ENCODE measurements at places on chromosomes 5 and 9.

DNA sequence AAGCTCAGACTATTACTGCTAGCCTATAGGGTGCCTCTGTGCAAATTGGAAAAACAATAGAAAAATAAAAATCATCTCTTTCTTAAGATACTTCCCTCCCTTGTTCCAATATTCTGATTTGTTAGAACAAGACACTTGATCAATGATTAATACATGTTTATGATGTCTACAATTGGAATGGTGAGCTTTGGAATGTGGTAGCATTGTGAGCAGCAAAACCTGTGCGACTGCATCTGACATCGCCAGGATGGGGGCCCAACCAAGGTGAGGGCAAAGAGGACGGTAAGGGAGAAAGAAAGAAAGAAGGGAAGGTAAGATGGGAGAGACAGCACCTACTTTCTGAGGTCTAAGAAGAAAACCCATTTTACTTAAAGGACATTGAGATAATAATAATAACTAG lies 183.0 kb upstream of the TRIM32 start:
- no peak for DNase-seq

DNA sequence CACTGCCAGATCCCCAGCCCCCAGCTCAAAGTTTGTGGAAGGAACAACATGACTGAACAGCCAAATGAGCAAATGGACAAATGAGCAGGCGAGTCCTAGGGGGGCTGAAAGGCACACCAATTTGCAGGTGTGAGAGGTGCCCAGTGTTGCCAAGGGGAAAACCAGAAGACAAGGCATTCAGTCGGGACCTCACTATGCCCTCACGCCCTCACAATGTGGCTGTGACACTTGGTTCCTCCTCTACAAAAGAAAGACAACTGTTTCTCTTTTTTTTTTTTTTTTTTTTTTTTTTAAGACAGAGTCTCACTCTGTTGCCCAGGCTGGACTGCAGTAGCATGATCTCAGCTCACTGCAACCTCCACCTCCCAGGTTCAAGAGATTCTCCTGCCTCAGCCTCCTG lies 28.0 kb downstream of the TNIP1 start:
- DNase-seq, result no peak

DNA sequence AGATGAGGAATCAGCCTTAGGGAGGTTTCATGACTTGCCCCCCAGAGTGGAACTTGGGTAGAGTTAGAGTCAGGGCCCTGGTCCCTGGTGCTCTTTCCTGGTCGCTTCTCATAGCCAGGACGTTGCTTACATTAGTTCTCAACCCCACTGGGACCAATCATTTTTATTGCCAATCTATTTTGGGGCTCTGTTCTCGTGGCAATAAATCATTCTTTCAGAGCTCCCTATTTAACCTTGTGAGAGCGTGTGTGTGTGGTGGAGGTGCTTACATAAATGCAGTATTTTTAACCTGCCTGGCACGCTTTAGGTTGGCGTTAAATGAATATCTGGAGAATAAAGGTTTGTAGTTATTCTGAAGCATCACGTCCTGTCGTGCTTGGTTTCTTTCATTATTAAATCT lies 4.1 kb downstream of the TRIO start:
- no peak for DNase-seq

GRCh38 chr9:4317205-4317604 lies 17.3 kb upstream of the GLIS3 start:
- no peak for DNase-seq

GRCh38 chr9:82987370-82988189 lies 75.4 kb downstream of the RASEF start:
- peak; percentile 28 for DNase-seq

- DNase-seq, result peak; percentile 70
Measured at GRCh38 chr5:143481697-143482531, 78.4 kb upstream of the NR3C1 start.

DNA sequence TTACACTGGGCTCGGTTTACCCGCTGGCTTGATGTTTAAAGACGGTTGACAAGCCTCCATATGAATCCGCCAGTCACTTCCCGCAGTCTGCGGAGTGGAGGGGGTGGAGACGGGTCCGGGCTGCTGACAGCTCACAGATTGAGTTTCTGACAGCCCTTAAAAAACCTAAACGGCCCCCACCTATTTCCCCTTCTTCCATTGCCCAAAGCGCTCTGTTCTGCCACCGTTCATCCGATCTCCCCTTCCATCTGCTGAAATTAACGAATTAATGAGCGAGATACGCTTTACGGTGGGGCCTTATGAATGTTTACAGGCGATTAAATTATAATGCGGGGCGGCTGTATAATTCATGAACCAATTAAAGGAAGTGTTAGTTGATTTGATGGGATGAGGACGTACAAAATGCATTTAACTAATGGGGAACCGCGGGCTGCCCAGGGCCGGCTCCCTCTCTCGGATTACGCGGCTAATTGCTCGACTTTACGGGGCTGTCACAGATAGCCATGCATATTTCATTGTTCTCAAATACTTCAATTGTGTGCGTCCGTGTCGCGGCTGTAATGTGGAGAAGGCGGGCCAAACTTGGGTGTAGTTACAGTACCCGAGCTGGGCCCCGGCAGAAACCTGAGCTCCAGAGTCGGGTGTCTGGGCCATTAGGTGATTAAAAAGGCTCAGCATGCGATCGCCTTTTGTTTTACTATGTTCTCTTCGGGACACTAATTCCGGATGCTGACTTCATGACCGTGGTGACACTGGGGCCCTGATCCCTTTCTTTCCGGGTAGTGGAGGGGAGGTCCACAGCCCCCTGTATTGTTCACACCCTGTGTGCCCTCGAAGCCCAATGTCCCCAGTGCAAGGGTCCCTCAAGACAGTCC lies 74.9 kb downstream of the GTF3C4 start:
- DNase-seq, result peak; percentile 89

DNA sequence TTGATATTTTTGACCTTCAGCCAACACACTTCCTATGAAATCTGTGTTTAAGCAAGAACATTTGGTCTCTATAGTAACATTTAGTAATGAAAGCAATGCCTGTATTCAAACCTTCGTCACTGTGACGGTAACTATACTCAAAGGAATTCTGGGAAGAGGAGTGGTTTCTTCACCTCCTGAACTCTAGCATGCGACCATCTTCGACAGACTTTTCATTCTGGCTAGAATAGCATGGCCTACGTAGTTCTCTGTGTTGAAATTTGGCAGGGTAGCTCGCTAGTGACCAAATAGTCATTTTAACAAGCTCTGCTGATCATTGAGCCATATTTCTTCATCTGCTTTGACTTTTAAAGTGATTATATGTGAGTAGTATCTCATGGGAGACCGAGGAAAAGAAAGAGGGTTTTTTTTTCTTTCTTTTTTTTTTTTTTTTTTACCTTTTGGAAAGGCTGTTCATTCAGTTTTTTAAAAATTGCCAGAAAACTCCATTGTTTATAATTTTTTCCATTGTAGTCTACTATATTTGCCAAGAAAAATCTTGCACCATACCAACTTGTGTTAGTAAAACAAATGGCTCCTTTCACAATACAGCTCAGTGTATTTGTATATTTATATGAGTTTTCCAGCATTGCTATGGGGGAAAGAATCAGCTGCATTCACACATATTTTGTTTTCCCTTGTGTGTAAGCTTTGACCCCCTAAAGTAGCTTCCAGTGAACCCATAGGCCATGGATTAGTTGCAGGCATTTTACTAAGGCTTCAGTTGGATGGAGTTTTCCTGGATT lies 166.8 kb downstream of the NNT start:
- DNase-seq, result no peak

DNA sequence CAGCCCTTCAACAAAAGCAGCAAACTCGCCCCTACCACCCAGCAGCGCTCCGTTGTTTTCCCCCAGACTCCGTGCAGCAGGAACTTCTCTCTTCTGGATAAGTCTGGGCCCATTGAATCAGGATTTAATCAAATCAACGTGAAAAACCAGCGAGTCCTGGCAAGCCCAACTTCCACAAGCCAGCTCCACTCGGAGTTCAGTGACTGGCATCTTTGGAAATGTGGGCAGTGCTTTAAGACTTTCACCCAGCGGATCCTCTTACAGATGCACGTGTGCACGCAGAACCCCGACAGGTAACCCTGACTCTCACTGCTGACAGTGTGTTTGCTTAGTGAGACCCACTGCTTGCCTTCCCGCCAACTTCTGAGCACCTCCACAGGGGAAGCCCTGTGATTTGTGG lies 81.8 kb downstream of the PRDM6 start:
- no peak for DNase-seq

GRCh38 chr9:77099388-77099787 lies 77.9 kb upstream of the VPS13A start:
- peak; percentile 48 for DNase-seq

DNA sequence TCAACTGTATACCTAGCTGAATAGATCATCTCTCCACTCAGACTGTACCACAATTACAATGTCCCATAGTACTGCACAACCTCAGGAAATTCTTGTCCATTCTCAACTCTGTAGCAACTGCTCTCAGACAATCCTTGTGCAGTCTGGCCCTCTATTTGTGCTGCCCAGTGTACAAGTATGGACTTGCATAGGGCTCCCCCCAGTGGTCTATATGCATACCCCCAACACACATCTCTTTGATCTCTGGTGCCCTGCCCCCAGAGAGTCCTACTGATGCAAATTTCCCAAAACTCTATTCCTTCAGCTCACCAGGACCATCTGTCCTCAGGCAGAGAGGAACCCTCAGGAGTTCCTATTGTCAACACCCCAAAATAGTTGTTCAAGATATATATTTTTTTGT lies 205.3 kb downstream of the SLCO4C1 start:
- peak; percentile 83 for DNase-seq

DNA sequence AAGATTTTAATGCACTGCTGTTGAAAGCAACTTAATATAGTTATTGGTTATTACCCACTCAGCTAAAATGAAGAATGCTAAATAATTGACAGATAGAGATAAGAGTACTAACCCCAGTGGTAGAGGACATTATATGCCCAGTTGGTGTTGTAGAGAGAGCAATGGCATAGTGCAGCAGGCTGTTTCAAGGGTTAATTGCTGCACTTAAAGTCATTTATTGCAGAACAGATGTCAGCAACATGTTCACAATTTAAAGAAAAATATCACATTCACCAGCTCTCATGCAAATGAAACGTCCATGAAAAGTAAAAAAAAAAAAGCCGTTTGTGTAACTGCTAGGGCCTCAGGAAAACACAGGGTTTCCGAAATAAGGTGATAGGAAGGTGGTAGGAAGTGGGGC lies 254.6 kb downstream of the MTRR start:
- no peak for DNase-seq

DNA sequence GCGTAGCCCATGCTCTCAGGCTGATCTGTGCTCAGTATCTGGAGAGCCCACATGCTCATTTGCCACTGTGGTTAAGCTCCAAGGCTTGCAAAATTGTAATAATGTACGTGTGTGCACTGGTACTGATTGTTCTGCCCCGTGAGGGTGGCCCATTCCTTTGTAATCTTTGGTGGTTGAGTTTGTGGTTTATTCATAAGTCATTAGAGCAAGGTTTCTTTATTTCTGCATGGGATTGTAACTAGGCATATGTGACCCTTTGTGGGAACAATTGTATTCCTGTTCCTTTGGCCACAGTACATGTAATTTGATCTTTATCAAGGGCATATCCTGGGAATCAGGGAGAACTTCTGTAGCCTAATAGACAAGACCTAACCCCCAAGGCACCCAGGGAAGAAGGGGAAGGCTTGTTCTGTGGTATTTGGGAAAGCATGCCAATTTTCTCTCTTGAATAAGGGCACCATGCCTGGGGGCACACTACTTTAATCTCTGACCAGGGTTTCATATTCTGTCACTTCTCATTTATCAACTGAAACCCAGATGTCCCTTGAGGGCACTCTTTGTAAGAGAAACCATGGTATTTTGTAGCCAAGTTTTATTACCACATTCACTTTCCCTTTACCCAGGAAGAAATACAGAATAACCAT lies 74.6 kb downstream of the NPR3 start:
- DNase-seq, result no peak

- DNase-seq, result no peak
Measured at GRCh38 chr5:22986281-22986680, 133.1 kb upstream of the CDH12 start.

- no peak for DNase-seq
Measured at GRCh38 chr9:128823903-128824406, 5.6 kb downstream of the SPOUT1 start.

GRCh38 chr5:114101153-114101552 lies 260.7 kb upstream of the KCNN2 start:
- DNase-seq, result peak; percentile 67

GRCh38 chr9:14345354-14346230 lies 31.7 kb upstream of the NFIB start:
- DNase-seq, result no peak

DNA sequence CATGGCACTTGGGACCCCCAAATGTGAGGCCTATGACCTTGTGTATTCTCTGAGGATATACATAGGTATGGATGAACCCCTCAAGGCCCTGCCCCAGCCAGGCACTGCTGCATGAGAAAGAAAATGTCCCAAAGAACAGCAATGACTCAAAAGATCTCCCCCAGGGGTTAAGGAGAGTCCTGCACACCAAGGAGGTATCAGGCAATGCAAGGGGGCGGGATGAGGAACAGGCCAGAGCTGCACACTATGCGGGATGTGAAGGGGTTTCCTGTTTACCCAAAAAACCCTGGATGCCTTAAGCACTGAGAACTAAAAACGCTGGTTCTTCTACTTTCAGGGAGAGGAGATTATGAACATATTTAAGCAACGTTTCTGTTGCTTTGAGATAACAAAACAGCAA lies 3.4 kb downstream of the RAPGEF1 start:
- DNase-seq, result no peak

DNA sequence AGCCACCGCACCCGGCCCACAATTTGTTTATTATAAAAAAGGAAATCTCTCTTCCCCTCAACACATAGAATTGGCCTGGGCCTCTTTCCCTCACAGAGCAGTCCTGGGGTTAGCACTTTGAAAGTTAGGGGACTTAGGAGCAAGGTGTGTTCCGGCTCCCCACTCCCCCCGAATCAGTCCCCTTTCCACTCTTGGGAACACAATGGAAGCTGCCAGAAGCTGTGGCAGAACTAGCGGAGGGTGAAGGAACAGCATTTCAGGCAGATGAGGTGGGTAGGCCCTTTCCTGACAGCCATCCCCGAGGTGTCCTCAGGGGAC lies 16.4 kb upstream of the C5orf47 start:
- no peak for DNase-seq

DNA sequence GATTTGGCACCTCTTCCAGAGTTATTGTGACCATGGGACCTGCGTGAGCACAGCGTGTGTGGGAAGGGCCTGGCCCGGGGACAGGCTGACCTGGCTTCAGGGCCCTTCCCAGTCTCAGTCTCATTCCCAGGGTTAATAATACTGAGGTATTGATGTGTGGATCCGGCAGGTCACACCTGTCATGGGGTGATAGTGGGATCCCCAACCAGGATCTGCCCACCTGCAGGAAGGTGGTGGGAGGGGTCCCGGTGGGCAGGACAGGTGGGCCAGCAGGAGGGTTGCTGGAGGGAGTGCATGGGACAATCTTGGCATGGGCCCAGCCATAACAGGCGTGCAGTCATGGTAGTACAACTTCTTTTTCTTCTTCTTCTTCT lies 55.4 kb downstream of the COL15A1 start:
- DNase-seq, result no peak
